Hippocampal formation (tissue), 2 donors: ENCODE measurements at places on chromosomes 16 and 17.

DNA sequence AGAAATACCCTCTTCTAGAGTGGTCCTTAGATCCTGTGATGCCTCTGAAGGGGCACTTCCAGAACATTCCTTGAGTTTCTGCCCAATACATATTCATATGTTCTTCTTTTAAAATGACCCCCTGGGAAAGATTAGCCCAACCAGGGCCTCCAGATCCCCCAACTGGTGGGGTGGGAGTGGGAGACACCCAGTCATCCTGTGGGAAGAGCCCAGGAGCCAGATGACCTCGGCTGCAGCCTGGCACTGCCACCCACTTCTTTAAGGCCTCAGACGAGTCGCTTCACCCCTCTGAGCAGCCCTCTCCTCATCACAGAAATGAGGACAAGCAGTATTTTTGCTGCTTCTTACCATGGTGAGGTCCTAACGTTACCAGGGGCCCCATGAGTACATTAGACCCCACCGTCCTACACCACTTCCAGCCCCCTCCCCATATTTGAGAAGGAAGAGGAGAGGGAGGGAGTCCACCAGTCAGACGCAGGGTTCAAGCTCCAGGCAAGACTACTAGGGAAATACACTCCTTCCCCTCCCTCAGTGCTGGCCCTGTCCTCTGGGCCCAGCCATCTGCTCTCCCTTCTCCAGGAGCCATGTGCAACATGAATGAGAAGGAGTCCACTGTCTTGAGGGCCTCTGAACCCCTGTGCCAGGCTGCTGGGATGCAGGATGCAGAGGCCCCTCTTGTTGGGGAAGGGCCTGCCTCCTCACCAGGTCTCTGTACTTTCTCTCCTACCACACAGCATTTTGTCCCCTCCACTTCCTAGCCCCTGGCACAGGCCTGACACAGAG lies 11.8 kb downstream of the MPO start:
- no peak for DNase-seq

- no peak for DNase-seq
Measured at GRCh38 chr16:89210165-89210903, 7.2 kb upstream of the ZNF778 start.

- DNase-seq: no peak
Measured at GRCh38 chr17:75941442-75941819, 589 bp upstream of the FBF1 start.

DNA sequence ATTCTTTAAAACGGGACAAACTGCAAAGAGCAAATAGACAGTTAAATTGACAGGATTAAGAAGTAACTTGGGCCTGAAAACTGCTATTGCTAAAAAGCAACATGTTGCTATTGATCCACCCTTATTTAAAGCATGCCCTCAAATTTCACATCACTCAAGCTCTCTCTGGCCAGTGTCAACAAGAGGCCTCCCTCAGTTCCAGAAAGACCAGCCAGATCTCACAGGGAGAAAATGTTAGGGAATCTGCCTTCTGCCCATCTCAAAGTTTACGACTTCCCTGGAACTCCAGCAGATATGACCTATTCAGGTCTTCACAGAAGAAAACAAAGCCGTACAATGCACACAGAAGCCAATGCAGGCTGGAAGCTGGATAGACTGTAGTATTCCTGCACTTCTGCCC lies 8.9 kb downstream of the CFAP20 start:
- no peak for DNase-seq

GRCh38 chr17:73646409-73647300 lies 2.4 kb upstream of the SDK2 start:
- DNase-seq: no peak

- DNase-seq: no peak
Measured at GRCh38 chr17:41419716-41420115, 4.7 kb downstream of the KRT37 start.

GRCh38 chr17:4998027-4998731 lies 429 bp downstream of the KIF1C start:
- no peak for DNase-seq

DNA sequence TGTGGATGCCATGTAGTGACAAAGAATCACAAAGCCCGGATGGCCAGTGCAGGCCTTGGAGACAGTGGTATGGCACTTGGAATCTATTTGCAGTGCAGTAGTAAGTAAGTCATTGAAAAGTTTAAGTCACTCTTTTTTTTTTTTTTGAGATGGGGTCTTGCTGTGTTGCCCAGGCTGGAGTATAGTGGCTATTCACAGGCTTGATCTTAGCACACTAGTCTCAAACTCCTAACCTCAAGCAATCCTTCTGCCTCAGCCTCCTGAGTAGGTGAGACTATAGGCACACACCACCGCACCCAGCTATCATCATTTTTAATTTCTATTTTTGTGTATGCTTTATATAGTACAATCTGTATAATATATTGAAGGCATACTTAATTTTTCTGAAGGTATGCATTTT lies 4.3 kb upstream of the PLSCR3 start:
- DNase-seq: no peak

DNA sequence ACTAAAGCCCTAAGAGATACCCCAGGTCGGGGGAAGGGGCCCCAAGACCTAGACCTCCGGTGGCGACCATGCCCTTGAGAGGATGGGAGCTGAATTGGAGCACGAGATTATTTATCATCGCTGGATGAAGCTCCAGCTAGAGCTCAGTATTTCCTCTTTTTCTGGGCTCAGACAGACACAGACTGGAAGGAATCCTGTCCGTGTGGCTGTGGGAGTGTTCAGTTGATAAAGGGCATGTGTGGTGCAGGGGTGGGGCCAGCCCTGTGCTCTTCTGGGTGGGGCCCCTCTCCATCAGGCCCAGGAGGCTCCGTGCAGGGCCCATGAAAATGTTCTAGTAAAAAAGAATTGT lies 6.3 kb upstream of the CBX4 start:
- DNase-seq: no peak
